H9 (cell line): ENCODE measurements at places on chromosomes 4 and X. TPM values are rescaled to one million over a fixed set of nuclear protein-coding genes. Genes with fewer than 3 reads are reported as not detected.

Gene ETDA
- not detected in 2 replicates for total RNA-seq

Gene CPE
- 10.0 and 11.6 TPM in 2 replicates for total RNA-seq

Gene CXXC4
- total RNA-seq, result 4.2 TPM in 2 replicates

Gene SPINK2
- 0.44 and 1.8 TPM in 2 replicates for total RNA-seq

Gene MAGEA12
- total RNA-seq, result not detected in 2 replicates

Gene VCX3A
- total RNA-seq, result 0.28 and 0.35 TPM in 2 replicates

Gene ZNF595
- total RNA-seq, result 11.3 and 12.5 TPM in 2 replicates

Gene CDX4
- total RNA-seq, result 5.0 and 5.2 TPM in 2 replicates

DNA sequence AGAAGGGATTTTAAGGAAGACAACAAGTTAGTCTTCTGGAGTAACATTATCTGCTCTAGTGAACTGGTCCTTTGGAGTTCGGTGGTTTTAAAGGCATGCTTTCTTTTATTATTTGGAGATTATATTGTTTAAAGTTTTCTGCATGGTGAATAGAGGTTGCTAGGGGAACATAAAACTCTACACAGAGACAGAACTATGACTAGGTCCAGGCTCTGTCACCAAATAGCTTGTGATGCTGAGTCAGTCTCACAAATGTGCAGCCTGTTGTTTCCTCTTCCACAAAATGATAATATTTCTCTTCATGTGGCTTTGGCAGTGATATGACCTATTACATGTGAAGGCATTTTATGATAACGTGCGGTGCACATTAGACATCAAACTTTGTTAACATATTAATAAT, 132.6 kb downstream of the PACRGL start:
- no peak for DNase-seq

DNA sequence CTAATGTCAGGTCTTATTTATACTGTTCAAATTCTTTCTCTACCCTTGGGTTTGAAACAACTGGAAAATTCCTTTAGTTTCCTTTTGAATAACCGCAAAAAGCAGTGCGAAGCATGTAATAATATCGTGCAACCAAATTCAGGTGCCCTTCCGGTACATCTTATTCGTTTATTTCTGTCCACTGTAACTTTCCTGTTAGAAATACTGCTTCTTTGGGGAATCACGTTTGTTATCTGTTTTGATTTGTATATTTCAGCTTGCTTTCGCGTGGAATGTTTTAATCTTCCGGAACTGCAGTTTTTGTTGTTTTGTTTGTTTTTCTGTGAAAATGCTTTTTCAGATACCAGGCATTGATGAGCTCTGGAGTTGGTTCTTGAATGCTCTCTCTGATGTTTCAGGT, 85.7 kb upstream of the HPRT1 start:
- no peak for DNase-seq

GRCh38 chrX:74340051-74340450, 36.1 kb downstream of the ZCCHC13 start:
- DNase-seq, result no peak

GRCh38 chr4:89171176-89171805, 60.0 kb downstream of the TIGD2 start:
- no peak for DNase-seq

GRCh38 chrX:14670819-14671218, 141.5 kb downstream of the GLRA2 start:
- DNase-seq, result no peak

DNA sequence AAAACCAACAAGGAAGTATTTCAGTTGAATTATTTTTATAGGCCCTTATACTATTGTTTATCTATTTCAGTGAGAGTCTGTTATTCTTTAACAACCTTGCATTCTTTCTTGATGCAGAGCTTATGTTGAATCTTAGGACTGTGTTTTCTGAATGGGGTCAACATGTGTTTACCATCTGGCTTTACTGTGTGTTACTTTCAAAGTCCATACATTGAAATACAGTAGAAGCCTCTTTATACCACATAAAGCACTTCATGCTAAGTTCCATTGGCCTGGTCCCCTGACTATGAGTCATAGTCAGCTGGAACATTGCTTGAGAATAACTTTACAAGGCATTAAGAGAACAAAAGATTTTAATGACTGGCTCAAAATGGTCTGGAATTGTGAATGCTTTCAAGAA, 152.6 kb downstream of the GASK1B start:
- DNase-seq, result no peak

DNA sequence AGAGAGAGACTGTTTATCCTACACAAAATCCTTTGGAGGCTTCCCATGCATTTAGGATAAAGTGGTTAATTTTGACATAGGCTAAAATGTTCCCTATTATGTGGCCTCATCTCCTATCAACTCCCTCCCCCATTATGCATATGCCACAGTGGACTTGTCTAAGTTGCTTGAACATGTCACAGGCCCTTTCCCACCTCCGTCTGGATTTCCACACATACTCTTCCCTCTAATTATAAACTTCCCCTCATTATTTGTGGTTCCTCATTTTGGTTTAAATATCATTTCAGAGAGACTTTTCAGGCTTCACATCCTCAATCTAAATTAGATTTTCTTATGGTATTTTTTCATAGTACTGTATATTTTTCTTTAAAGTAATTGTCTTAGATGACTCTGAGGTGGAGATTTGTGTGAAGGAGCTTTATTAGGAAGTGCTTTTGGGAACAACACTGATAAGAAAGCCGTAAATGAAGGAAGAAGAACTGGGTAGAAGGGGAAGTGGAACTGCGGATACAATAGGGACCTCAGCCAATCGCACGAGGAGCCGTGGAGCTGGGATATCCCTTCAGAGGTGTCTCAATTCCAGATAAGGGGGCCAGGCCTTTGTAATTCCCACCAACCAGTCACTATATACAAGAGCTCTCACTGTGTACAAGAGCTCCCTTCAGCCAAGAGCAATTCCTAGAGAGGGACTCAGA, 7.9 kb downstream of the C4orf17 start:
- DNase-seq, result no peak

DNA sequence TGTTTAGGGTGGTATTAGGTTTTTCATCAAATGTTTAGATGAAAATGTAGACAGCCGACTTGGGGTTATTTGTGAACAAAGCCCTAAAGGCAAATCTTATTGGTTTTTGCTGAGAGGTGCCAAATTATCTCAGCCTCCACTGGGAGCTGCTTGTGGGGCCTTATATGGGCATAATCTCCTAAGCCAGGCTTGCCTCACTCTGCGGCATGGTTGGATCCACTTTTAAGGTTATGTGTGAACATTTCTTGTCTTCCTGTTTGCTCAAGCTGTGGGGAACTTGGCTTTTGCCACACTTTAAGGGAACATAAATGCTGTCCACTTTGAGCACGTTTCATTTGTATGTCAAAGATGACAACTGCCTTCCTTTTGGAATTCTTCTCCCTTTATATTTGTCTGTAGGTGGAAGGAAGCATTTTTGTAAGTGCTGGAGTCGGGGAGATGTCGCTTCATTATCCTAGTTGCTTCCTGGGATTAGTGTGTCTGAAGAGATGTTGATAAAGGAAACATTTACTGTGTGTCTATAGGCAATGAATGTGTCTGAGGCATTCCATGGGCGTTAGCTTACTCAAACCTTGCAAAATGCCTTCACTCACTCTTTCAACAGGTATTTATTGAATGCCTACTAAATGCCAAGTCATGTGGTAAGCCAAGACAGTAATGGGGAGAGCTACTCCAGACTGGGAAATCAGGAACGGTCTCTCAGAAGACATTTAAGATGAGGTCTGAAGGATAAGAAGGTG, 78.3 kb downstream of the SLC9A6 start:
- no peak for DNase-seq

DNA sequence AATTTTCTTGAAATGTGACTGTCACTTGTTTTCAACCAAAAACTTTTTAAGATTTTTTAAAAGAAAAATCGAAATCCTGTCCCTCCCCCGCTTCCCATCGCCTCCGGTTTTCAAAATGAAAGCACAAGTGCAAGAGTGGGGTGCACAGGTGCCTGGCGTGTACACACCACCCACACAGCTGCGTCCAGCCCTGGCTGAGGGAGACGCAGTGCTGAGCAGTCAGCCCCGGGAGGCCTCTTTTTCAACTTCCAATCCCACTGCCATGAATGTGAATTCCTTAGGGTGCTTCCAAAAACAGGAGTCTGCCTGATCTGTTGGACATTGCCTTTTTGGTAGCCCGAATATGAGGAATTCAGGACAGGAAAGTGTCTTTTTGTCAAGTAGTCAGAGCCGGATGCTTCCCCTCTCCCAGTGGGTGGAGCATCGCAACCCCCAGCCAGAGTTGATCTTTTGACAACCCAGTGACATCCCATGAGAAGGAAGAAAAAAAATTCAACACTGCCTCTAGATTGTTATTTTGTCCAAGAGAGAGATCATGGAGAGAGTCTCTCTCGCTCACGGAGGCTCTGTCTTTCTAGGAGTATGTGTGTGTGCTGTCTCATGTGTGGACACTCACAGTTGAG, 8.9 kb downstream of the PRRG3 start:
- DNase-seq, result no peak

DNA sequence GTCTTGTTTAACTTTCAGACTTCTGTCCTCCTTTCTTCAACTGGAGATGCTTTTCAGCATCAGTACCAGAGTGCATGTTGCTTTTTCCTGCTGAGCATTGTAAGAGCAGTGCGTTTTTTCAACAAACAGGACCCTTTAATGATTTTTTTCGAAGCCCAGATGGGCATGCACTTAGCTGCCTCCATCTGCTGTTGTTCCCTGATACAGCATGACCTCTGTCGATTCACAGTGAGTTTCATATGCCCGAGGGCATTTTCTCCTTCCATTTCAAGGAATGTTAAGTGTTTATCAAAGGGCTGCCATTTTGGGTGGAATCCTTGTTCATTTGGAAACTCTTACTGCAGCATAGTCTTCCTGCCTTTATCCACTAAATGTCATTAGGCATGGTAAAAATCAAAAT, 428.6 kb downstream of the DTHD1 start:
- DNase-seq, result no peak

GRCh38 chrX:19182785-19183184, 60.5 kb upstream of the ADGRG2 start:
- no peak for DNase-seq

DNA sequence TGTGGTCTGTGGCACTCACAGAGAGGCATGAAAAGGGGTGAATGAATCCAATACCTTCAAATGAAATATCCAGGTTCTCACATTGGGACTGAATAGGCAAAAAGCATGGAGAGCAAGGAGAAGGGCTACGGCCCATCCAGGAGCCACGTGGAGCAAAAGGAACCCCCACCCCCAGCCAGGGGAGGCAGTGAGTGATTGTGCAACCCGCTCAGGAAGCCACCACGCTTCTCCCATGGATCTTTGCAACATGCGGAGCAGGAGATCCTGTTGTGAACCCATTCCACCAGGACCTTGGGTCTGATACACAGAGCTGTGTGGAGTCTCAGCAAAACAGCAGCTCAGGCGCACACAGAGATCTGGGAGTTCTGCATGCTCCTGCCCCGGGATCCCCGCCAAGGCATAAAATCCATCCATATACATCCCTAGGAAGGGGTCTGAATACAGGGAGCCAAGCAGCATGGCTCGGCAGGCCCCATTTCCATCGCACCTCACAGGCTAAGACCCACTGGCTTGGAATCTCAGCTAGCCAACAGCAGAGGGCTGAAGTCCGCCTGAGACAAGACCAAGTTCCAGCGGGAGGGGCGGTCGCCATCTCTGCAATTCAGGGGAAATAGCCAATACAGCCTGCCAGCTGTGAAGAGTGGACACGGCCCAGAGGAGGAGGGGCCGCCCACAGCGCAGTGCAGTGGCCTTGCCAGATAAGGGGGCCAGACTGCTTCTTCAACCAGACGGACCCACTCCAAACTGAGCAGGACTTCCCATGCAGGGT, 80.2 kb downstream of the FGF16 start:
- DNase-seq, result peak; percentile 44

DNA sequence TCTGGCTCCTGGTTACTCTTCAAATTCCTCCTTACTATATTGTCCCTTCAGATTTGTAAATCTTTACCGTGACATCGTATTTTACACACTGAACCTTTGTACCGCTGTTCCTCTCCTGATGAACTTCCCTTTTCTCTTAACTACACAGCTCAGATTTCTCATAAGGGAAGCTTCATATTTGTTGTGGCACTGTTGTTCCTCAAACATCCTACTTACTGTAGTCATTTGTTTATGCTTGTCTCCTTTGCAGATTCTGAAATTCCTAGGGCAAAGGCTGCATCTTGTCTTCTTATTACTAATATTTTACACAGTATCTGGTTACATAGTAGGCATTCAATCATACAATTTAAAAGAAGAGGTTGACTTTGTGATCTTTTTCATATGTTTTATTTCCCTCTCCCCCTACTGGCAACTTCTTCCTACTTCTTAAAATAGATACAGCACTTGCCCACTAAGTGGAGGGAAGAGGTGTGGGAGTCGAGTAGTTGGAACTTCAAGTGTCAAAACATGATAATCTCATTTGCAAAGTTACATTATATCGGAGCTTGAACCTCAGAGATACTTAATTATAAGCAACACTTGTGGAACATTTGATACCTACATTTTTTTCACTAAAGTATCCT, 50.0 kb downstream of the TET2 start:
- no peak for DNase-seq

GRCh38 chr4:124266721-124267120, 445.8 kb downstream of the ANKRD50 start:
- no peak for DNase-seq

DNA sequence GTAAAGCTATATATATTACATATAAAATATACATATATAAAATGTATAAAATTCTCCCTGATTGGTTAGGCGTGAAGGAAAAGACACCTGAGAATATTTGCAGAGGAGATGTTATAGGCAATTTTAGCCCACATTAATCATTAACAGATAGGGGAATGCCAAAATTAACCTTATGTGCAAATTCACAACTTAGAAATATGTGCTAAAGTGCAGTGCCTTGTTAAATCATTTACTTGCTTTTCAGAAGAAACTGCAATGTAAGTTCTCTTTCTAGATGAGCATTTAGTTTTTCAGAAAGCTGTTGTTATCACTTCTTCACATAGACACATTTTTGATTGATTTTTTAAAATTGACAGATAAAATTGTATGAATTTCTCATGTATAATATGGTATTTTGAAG, 5.6 kb downstream of the TASL start:
- no peak for DNase-seq

DNA sequence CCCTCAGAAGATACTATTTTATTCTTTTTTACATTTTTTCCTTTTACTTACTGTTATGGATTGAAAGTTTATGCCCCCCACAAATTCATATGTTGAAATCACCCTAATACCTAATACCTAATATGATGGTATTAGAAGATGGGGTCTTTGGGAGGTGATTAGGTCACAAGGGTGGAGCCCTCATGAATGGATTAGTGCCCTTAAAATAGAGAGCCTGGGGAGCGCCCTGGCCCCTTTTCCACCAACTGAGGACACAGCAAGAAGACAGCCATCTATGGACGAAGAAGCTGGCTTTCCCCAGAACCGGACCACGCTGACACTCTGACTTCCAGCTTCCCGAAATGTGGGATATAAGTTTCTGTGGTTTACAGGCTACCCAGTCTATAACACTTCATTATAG, 58.6 kb upstream of the FAT1 start:
- DNase-seq, result no peak
